ENCODE measurements at places on chromosomes 6 and 20.

- no peak for DNase-seq
These were observed 4.1 kb downstream of the PAQR8 start for GRCh38 chr6:52365866-52366540.

GRCh38 chr6:106103728-106104109 is 17.6 kb downstream of the PRDM1 start:
- DNase-seq: no peak

DNA sequence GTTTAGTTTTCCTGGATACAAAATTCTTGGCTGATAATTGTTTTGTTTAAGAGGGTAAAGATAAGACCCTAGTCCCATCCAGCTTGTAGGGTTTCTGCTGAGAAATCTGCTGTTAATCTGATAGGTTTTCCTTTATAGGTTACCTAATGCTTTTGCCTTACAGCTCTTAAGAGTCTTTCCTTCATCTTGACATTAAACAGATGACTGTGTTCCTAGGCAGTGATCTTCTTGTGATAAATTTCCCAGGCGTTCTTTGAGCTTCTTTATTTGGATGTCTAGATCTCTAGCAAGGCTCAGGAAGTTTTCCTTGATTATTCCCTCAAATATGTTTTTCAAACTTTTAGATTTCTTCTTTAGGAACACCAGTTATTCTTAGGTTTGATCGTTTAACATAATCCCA is 134.0 kb downstream of the MAP3K4 start:
- no peak for DNase-seq

DNA sequence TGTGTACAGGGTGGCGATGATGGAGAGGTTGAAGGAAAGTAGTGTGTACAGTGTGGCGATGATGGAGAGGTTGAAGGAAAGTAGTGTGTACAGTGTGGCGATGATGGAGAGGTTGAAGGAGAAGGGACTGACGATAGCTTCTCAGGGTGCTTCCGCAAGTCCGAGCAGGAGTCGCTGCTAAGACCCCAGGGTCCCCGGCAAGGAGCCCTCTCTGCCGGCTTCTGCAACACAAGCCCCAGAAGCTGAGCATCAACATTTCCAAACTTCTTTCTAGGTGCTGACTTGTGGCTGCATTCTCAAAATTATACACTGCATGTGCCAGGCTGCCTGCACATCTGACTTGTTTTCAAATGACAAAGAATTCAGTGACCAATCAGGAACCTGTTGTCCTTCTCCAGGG is 47.8 kb upstream of the NXT1 start:
- DNase-seq: no peak

GRCh38 chr6:150451807-150452427 is 83.1 kb downstream of the IYD start:
- no peak for DNase-seq

- DNase-seq: no peak
These were observed 63.7 kb downstream of the C6orf118 start for GRCh38 chr6:165245701-165246100.

- no peak for DNase-seq
These were observed 38.2 kb downstream of the NFYA start for GRCh38 chr6:41111017-41111416.

GRCh38 chr6:130754786-130755367 is 72.3 kb upstream of the SMLR1 start:
- no peak for DNase-seq

GRCh38 chr20:34615477-34615876 is 57.0 kb downstream of the MAP1LC3A start:
- no peak for DNase-seq

DNA sequence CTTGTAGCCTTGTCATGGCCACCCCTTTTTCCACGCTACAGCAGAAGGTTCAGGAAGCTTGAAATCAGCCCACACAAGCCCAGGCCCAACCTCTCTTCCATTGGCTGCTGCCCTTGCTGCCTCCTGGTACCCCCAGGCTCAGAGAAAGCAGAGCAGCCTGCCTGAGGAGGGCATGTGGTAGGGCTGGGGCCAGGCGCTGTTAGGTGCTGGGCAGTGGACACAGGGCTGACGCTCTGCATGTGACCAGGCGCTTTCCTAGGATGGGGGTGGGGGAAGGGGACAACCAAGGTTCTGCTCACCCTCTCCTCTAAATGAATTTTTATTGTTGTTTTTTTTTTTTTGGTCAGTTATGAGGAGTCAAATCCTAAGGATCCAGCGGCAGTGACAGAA is 36.3 kb upstream of the ID1 start:
- no peak for DNase-seq

GRCh38 chr6:21885532-21886114 is 292.1 kb downstream of the SOX4 start:
- peak; percentile 76 for DNase-seq

DNA sequence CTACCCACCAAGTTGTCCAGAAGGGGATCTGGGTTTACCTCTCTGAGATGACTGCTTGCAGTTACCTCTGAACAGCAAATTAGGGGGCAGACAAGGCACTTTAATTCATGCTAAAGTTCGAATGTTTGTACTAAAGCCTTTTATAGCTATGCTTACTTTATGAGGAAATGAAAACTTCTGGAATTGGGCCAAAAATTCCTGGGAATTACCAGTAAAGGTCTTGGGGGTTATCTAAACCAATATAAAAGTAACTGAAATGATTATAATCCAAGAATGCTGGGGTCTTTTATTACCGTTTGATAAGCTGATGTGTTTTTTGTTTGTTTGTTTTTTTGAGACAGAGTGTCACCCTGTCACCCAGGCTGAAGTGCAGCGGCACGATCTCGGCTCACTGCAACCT is 7.9 kb upstream of the LZTS3 start:
- no peak for DNase-seq

DNA sequence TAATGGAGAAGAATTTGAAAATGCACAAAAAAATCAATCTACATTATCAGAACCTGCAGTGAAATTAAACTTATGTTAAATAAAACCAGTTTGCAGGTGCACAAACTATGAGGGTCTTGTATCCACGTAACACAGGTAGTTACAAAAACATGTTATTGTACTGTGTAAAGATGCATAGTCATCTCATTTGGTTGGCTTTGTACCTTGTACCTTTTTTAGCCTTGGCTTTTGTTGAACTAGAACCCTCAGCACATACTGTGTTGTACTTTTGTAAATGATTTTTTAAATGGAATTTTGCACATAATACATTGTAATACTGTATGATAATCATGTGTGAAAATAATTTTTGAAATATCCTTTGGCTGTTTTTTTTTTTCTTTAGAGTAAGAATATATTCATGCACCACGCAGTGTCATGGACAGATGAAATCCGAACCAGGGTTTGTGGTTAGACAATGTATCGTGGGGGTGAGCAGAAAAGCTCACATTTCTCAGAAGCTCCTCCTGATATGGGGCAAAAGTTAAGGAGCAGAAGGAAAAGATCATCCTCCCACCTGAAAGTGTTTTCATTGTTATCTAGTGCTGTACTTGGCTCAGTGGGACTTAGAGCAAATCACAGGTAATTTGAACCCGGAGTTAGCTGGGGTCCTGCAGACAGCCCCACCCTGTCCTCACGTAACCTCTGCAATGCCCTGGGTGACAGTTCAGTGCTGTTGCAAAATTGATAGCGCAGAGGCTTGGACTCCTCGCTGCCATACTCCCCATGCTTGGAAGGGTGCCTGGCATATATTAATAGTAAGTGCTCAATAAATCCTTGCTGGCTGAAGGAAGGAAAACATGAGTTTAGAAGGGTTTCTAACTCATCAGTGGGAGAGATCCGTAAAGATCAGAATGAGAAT is 14.8 kb upstream of the NAA20 start:
- no peak for DNase-seq

DNA sequence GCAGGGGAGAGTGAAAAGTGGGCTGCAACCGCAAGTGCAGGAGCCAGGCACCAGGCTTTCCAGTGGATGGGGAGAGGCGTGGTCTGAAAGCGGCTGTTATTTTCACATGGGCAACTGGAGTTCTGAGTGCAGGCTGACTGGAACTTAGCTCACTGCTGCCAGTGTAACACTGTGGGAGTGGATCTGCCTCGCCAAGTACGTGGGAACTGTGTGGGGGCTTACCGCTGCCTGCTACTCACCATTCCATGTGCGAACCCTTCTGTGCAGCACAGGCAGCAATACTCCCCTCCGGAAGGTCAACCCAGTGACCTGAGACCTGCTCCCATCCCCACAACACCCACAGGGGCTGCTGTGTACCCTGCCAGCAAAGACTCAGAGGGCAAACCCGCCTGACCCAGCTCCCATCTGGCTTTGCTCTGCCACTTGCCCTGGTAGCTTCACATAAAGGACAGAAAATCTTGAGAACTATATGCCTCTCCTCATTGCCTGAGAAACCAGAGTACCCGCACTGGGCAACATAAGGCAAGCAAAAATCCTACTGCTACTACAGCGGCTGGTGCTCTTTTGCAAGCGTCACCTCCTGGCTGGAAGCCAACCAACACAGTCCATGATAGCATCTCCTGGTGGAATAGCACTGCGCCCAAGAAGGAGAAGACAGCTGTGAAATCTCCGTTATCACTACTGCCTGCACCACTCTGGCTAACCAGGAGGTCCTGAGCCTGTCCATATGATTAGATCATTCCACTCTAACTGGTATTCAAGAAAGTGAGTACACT is 54.4 kb upstream of the SIRPG start:
- no peak for DNase-seq

GRCh38 chr6:27624694-27625262 is 151.9 kb upstream of the ZNF184 start:
- no peak for DNase-seq

GRCh38 chr20:39944861-39945260 is 744.2 kb downstream of the MAFB start:
- DNase-seq: no peak

GRCh38 chr20:62417981-62418708 is 9.2 kb downstream of the RBBP8NL start:
- no peak for DNase-seq

DNA sequence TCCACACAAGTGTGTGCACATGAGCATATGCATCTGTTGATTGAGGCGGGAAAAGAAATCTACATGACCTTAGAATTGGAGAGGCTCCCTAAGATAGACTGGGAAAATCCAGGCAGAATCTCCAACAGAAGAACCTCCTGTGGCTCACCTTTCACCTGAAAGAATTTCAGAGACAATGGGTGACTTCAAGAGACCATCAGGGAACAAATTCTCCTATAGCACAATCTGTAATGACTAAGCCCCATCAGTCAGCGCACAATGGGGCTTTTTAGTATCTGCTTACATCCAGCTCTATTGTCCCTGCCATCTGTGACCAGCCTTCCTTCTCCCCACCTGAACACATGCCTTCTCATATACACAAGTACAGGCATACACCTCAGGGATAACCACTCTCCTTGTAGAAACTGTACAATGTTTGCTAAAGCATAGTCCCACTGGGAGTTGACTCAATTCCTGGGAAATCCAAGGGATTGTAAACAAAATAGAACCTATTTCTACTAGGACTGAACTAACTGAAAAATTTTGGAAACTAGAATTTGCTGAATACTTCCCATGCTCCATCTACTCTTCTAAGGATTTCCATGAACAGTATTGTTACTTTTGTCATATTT is 150.8 kb upstream of the STXBP5 start:
- DNase-seq: peak; percentile 44

GRCh38 chr6:12717356-12717755 is 789 bp downstream of the PHACTR1 start:
- no peak for DNase-seq

- no peak for DNase-seq
These were observed 67.9 kb downstream of the GMPR start for GRCh38 chr6:16306334-16306733.

DNA sequence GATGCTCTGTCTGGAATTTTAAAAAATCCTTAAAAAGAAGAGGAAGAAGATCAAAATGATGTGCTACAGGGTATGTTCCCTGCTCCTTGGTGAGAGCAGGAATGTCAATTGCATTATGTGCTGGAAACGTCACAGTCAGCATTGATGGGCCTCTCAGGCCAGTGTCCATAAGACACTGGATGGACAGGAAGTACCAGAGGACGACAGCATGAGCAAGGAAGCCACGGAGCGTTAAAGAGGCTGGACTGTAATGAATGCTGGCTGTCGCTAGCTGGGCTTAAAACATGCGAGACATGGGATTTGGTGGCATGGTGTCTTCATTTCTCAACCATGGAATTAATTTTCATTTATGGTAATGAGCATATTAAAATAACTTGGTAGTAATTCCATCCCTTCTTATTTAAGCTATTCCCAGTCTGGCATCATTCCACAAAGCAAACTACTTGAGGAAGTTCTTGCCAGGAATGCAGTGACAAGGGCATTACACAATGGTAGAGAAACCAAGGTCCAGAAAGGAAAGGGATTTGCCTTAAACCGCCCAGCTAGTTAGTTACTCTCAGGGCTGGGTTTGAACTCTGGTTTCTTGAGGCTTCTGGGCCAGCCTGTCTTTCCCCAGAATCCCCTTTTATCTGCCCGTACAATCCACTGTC is 166.6 kb upstream of the SOX4 start:
- DNase-seq: no peak

GRCh38 chr20:37071481-37071911 is 24.3 kb downstream of the RBL1 start:
- no peak for DNase-seq

- DNase-seq: no peak
These were observed 232.3 kb upstream of the FKBP1C start for GRCh38 chr6:62978920-62979319.

DNA sequence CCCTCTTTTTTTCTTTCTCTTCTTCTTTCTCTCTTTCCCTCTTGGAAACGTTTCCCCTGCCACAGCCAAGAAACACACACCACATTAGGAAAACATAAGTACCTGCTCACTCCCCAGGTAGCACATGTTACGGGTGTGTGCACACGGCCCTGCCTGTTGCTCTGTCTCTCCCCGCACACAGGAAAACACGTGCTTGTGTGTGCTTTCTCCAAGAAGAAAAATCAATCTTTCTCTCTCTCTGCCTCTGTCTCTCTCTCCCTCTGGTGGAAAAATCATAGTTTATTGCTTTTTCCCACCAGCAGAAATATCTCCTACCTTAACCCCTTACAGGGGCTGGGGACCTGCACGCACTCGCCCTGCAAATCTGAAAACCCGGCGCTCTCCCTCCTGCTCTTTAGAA is 102.3 kb downstream of the EDN3 start:
- DNase-seq: peak; percentile 18

DNA sequence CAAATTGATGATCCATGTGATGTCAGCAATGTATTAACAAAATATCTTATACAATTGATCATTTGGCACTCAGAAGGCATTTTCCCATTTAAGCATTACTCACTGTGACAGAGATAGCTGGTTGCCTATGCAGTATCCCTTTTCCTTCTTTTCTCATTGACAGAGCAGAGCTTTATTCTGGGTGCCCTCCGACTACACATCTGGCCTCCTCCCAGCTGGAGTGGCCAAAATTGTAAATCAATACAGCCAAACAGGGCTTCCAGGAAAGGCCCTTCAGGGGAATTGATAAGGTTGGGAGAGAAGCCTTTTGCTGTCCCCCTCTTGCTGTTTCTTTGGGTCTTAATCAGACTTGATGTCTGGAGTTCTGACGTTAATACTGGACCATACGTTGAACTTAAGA is 9.6 kb upstream of the BLOC1S5 start:
- DNase-seq: no peak

DNA sequence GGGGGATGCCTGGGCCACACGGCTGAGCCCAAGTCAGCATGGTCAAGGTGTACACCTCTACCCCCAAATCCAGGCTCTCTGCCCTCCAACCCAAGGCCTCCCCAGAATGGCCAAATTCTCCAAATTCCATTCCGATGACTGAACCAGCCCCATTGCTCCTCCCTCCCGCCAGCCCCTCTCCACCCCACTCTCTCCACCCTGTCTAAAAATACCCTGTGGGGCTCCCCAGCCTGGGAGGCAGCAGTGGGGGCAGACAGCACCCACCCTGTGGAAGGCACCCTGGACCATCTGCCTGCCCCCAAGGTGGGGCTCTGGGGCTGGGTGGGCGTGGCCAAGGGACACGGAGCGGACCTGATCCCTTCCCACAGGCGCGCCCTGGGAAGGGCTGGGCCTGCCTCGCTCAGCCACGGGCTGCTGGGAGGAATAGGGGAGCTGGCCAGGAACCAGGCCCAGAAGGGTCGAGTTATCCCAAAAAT is 11.4 kb downstream of the TEAD3 start:
- DNase-seq: no peak

All from NCI-H524 (cell line).